ENCODE measurements at places on chromosomes 4 and X.

DNA sequence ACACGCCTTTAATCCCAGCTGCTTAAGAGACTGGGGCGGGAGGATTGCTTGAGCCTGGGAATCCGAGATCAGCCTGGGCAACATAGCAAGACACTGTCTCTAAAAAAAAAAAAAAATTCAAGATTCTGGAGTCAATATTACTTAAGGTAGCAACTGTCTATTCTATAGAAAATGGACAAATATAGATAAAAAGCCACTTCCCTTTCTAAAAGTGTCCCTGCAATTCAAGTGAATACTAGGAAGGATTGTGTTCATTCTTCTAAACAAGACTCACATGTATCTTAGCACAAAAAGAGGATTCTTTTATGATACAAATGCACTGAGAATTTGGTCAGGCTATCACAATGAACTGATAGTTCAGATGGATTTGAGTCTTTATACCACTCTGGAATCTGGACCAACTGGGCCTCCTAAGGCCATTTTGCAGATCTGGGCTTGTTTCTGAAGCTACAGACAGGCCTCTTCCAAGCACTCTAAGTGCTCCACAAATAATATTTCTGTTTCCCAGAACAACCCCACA lies 7.0 kb downstream of the PKD2 start:
- no peak for DNase-seq

DNA sequence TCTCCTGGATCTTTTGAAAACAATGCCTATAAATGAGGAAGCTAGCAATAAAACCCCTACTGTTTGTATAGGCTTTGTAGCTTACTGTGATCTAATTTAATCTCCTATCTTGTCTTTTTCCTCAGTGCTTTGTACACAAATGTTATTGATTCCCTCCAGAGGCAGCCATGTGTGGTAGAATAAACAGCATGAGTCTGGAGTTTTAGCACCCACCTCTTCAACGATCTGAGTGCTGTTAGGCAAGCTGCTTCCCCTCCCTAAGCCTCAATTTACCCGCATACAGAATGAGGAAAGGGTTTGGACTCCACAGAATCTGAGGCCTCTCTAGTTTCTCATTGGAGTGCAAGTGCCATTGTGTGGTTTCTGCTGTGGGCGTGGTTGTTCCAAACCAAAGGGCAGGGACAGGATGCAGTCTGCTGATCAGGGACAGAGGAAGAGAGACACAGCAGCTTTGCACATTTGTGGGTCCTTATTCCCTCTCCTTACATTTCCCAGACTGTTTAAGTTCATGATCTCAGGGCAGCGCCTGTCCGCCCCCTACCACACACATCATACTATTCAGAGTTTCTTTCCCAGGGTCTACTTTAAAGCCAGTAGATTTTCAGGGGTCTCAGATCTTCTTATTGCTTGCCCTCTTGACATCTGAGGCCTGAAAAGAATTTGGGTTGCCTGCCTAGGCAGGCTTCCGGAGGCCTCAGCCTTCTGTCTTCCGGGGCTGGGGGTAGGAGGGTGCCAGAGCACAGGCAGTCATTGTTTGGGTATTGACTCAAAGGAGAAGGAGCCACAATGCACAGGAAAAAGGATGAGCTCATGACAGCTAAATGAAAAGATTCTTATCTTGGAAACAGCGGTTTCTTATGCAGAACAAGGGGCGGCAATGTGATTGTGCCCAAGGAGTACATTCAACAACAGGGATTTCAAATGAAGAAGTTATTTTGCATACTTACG lies 114.9 kb upstream of the TEX13D start:
- peak; percentile 85 for DNase-seq

DNA sequence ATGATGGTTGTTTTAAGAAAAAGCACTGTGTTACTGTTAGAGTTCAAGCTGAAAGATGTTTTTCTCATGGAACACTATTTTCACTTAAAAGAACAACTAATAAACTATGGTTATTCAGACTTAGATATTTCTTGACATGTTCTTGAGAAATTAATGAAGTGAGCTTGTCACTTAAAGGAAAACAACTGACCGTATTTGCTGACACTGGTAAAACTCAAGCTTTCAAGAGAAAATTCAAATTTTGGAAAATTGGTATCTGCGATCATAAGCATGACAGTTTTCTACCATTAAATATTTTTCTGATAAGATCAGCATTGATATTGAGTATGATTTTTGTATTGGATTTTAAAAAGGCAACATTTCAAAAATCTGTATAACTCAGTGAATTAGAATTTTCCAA lies 549.5 kb upstream of the ACTRT1 start:
- DNase-seq = no peak

DNA sequence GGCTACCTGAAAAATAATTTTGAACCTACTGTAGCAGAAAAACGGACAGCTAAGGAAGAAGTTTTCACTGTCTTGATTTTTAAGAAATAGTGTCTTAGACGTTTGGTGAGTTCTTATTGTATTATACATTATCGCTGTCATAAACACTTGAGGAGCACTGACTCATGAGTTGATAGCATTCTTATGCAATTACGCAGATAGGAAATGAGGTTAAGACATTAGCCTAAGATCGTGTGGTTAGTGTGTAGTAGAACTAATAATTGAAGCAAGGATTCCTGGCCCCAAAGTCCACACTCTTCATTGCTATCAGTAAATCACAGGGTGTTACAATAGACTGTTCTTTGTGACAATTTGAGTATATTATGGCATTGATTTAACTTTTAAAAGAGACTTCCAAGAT lies 238.1 kb downstream of the ARAP2 start:
- DNase-seq = no peak

DNA sequence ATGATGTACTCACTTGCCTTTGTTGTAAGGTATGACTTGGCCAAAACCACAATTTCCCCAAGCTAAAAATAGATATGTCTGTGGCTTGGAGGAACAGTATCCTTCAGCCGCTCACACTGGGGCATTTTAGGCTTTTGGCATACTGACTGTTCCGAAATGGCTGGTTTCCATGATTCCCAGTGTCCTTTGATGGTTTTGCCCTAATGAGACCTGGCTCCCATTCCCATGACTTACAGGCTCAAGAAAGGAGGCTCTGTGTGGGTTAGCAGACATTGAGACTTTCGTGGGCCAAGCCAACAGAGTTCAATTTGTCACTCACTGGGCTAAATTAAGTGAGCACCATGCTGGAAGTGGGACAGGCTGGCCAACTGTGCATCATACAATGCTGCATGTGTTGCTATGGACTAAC lies 150.6 kb downstream of the CEP135 start:
- no peak for DNase-seq

DNA sequence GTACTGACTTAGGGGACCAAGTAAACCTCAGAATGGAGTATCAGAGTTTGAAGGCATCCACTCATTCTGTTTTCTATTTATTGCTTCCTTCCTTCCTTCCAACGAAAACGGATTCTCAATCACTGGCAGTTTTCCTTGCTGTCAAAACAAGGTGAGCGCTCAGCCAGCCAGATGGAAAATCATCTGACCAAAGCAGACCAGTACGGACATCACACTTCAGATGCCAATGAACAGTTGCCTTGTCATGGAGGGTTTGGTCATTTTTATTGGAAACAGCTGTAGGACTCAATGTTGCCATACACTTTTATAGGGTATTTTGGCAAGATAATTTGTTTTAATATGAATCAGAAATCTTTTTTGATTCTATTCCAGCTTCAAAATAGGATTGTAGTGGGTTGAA lies 16.6 kb downstream of the GEMIN8 start:
- no peak for DNase-seq
